ENCODE measurements at places on chromosomes 16 and 17.

DNA sequence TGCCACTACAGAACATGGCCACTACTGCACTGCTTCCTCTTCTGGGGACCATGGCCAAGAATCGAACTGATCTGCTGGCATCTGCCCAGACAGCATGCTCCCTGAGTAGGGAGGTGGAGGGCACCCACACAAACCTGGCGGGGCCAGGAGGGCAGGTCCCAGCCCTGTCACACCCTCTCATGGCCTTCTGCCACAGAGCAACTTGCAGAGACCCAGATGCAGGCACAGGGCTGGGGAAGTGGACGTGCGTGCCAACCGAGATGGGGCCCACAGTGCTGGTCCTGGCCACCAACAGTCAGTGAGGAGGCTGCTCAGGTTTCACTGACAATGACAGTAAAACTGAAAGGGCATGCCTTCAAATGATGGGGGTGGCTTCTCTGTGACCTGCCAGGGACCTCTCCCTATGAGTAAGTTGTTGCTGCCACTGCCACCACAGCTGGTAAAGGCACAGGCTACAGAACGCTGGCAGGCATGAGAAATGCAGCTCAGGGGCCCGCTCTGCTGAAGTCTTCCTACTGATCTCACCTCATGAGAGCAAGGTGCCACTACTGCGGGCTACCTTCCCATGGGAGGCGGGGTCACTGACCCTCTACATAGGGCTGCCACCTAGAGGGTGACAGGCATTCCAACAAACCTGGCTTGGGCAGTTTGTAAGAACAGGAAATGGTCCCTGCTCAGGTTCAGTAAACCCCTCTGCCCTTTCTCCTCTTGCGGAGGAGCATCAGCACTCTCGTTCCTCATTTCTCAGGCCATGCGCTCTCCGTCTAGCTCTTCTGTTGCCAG lies 15.5 kb downstream of the HIC1 start:
- DNase-seq: no peak

- no peak for DNase-seq
These were observed 2.3 kb upstream of the ITGAE start for GRCh38 chr17:3803308-3803640.

DNA sequence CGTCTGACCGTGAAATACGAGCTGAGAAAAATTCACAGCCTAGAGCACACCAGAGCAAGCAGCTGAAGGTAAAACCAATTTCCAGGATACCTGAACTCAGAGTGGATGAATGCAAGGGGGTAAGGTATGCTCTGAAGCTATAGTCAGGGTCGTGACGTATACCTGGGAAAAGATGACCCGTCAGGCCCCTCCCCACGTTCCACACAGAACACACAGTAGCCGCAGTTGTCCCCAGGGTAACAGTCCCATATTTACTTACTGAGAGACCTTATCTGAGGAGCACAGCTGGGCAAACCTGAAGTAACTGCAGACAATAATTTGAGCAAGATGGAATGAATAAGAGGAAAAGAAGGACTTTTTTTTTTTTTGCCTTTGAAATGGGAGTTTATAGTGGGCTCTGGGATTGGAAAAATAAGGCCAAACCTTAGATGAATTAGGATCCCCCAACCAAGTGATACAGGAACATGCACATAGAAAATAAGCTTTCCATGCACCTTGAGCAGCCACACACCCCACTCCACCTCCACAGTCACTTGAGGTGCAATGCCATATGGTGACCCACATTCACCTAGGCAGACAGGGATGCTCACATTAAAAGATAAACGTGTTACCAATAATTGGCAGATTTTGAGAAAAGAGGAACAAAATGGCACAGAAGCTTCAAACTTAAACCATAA lies 38.0 kb downstream of the ABCA6 start:
- peak; percentile 38 for DNase-seq

GRCh38 chr16:86516623-86517003 lies 6.3 kb downstream of the FOXF1 start:
- no peak for DNase-seq

DNA sequence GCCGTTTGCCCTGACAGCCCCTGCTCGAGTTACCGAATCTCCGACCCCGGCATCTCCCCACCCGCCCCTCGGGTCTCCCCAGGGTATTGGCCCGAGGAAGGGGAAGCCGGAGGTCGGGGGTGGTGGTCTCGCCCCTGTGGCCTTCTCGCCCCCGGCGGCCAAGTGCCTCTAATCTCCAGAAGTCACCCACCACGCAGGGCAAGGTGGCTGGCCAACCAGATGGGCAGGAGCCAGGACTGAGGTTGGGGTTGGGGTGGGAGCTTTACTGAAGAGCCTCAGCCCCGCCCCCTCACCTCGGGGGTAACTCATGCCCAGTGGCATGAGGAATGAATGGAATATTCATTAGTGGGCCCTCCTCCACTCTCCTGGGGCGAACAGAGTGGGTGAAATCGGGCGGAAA lies 637 bp downstream of the DHRS11 start:
- no peak for DNase-seq

DNA sequence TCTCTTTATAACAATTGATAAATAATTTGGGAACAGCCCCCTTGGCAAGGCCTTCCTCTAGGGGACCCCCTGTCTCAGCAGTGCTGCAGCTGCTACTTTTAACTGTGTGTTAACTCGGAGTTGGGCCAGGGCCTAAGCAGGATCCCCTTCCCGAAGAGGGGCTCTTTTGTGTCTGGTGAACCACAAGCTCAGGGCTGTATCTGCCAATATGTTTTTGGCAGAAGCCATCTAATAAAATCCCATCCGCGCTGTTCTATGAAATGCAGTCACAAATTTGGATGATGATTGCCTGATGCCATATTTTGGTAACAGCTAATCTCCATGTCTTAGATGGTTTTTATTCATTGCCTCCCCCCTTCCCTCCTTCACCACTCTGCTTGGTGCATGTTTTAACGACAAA lies 267.7 kb downstream of the FTO start:
- no peak for DNase-seq

DNA sequence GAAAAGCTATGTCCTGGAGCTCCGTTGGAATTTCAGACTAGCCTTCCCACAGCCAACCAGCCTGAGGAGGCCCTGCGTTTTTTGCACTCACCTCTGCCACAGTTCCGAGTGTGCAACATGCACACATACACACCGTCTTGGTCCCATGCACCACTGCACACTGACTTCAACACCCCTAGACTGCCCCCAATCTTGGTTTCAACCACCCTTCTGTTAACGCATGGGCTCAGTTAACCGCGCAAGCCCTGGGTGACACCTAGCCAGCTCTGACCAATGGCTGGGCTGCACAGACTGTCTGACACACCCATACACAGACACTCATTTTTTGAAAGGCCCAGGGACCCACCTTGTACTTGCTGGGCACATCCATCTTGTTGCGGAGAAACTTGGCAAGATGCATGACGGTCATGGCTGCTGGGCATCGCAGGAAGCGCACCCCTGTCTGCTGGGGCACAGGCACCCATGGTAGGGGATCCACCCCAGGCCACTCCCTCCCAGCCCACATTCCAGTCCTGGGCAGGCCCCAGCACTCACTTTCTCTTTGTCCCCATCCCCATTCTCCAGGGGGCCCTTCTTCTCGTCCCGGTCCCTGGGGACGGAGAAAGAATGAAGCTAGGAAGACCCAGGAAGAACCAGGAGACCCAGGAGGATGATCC lies 8.0 kb downstream of the CISD3 start:
- DNase-seq: no peak

- no peak for DNase-seq
These were observed 849 bp downstream of the CAPN15 start for GRCh38 chr16:528111-529011.

GRCh38 chr16:88282564-88283395 lies 100.0 kb upstream of the ZNF469 start:
- DNase-seq: no peak

- DNase-seq: no peak
These were observed 271.5 kb downstream of the PHKB start for GRCh38 chr16:47732523-47733111.

GRCh38 chr17:59617156-59617732 lies 2.5 kb upstream of the CLTC start:
- DNase-seq: no peak

- DNase-seq: no peak
These were observed 392.5 kb downstream of the HS3ST3B1 start for GRCh38 chr17:14693382-14693781.

DNA sequence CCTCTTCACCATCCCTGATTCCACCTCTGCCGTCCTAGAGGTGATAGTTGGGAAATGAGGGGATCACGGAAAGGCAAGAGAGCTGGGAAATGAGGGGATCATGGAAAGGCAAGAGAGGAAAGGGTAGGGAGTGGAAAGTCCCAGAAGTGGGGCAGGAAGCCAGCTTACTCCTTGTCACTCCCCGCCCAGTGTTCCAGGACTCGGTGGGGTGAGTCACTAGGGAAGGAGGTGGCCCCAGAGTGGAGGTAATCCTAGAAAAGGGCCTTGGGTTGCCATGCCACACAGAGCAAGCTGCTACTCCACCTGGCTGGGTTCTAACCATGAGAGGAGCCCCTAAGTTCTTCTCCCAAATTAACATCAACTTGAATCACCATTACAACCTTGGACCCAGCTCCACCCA lies 14.8 kb downstream of the ALOXE3 start:
- DNase-seq: no peak

- DNase-seq: no peak
These were observed 1.7 kb upstream of the AARS1 start for GRCh38 chr16:70290949-70291519.

DNA sequence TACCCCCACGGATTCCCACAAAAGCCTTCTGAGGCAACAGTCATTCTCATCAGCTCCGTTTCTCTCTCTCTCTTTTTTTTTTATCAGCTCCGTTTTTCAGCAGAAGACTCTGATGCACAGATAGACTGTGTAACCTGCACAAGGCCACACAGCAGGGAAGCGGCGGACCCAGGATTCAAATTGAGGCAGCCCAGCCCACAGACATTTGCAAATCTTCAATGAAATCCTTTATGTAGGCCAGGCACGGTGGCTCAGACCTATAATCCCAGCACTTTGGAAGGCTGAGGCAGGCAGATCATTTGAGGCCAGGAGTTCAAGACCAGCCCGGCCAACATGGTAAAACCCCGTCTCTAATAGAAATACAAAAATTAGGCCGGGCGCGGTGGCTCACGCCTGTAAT lies 2.4 kb upstream of the MEOX1 start:
- DNase-seq: no peak

GRCh38 chr16:82899006-82899405 lies 272.2 kb downstream of the CDH13 start:
- DNase-seq: no peak

- DNase-seq: no peak
These were observed 73.6 kb upstream of the HSBP1 start for GRCh38 chr16:83734136-83734535.

DNA sequence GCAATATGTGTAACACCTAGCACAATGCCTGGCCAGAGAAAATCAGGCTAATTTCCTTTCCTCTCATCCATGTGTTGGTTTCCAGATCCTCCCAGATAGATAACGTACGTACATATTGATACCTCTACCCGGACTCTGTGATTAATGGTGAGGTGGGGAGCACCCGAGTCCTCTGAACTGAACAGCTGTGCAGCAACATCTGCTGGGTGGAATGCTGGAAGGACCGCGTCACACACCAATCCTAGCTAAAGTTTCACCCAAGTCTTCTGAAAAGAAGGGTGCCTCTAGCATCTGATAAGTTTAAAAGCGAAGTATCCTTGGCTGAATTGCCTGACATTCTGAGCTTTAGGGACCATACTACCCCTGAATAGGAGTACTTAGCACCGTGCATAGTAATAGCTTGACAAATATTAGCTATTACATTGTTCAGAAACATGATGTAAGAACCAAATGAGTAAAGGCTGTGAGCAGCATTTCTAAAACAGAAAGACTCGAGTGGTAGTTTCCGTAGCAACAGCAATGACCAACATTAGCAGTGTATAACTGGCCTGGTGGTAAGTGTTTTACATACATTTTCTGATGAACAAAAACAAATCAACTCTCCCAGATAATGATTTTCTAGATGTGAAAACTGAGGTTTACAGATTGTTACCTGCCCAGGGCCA lies 91.4 kb downstream of the SYCE1L start:
- DNase-seq: no peak

DNA sequence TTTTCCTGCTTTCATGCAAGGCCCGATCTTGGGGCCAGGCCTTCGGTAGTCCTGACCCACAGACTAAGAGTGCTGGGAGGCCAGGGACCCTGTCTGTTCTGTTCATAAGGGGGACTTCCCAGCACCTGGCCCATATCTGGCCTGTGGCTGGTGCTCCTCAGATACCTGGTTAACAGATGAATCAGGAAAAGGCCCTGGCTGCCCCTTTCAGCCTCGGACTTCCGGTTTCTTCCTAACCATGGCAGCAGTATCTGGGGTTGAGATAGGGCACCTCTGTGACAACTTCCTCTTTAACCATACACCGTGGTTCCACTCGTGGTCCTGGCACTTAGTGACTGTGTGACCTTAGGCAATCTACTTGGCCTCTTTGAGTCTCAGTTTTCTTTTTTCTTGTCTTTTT lies 18.4 kb downstream of the PLCG2 start:
- DNase-seq: no peak

DNA sequence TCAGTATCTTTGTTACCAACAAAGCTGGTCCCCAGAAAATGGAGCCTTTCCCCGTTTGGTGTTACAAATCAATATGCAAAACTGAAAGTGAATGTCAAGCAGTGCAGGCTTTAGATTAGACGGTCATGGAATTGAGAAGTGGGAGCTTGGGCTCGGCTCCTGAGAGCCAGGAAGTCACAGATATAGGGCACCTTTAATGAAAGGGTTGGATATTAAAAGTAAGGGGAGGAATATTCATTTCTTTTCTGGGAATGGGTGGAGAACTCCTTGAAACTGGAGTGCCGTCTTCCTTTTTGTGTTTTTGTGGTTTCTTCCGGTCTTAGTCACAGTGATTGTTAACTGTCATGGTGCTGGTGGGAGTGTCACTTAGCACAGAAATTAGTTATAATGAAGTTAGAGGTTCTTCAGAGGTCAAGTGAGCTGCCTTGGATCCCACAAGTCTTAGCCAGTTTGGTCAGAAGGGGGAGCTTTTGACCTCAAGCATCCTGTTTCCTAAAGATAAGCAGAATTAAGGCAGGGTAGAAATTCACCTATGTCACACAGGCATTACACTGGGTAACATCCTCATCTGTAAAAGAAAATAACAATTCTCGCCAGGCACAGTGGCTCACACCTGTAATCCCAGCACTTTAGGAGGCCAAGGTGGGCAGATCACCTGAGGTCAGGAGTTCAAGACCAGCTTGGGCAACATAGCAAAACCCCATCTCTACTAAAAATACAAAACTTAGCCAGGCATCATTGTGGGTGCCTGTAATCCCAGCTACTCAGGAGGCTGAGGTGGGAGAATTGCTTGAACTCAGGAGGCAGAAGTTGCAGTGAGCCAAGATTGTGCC lies 9.6 kb upstream of the EIF1 start:
- DNase-seq: no peak

DNA sequence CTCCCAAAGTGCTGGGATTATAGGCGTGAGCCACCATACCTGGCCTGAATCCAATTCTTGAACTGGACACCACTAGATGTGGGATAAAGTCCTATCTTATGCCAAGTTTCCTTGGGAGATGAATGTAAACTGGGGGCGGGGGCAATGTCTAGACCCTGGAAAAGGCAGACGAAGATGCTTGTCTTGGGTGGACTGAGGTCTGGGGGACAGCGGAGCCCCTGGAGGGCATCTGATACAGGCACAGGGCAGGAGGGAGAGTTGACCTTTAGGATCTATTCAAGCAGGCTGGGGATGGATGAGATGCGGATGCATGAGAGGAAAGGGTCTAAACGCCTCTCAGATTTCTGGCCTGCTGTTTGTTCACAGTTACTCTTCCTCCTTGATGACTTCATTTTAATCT lies 11.7 kb downstream of the C1QTNF1 start:
- no peak for DNase-seq
